ENCODE measurements at places on chromosomes 1 and 21.
A peak's percentile ranks its signal among the peaks of the same experiment; 100 is the strongest.

DNA sequence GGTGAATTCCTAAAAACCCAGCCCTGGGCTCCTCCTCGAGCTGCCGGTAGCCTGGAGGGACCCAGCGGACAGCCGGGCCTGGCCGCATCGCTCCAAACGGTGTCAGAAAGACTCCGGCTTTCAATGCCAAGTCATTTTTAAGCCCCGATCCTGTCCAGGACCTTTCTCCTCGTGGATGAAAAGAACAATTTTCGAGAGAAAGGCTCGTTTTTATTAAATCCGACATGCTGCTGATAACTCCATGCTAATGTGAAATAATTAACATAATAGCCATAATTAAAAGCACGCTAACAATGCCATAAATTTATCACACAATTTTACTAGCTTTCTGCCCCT lies 4.6 kb upstream of the FOXD3 start:
- DNase-seq, result no peak

- no peak for DNase-seq
Observed at GRCh38 chr1:188433425-188433824, 1604.7 kb downstream of the PLA2G4A start.

- no peak for DNase-seq
Observed at GRCh38 chr1:168227620-168228019, 1.8 kb downstream of the SFT2D2 start.

GRCh38 chr1:33716976-33717688 lies 146.7 kb upstream of the HMGB4 start:
- DNase-seq, result no peak

- no peak for DNase-seq
Observed at GRCh38 chr1:173161510-173162221, 45.5 kb downstream of the TNFSF4 start.

DNA sequence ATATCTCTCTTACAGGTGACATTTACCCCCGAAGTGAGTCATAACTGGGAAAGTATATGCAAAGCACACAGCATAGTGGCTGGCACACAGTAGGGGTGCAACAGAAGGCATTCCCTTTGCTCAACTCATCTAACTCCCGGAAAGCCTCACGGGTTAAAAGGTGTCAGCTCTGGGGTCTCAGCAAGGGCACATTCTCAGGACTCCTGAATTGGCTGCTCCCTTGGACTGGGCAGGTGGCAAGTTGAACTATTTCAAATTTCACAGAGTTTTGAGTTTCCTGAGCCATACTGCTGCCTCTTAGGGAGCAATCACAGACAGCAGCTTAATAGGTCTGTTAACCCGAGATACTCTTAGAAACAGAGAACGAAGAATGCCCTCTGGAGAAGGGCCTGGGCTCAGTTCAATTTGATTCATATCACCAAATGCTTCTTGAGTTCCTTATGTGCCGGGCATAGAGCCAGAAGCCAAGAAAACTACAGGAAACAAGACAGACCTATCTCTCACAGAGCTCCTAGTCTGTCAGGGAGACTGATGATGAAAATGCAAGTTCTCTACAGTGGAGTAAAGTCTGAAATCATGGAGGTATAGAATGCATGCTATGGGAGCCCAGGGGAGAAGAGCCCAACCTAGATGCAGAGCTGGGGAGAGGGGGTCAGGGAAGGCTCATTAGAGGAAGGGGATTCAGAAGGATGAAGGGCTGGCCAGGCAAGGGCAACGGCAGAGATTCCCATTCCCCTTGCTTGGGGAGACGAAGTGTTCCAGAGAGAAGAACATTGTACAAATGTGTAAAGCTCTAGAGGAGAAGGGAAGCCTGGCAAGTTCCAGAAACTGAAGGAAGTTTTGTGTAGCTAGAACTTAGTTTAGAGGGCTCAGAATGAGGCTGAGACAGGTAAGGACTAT lies 143.9 kb upstream of the HMGB4 start:
- no peak for DNase-seq

GRCh38 chr1:57447551-57447950 lies 23.7 kb upstream of the DAB1 start:
- DNase-seq, result no peak

DNA sequence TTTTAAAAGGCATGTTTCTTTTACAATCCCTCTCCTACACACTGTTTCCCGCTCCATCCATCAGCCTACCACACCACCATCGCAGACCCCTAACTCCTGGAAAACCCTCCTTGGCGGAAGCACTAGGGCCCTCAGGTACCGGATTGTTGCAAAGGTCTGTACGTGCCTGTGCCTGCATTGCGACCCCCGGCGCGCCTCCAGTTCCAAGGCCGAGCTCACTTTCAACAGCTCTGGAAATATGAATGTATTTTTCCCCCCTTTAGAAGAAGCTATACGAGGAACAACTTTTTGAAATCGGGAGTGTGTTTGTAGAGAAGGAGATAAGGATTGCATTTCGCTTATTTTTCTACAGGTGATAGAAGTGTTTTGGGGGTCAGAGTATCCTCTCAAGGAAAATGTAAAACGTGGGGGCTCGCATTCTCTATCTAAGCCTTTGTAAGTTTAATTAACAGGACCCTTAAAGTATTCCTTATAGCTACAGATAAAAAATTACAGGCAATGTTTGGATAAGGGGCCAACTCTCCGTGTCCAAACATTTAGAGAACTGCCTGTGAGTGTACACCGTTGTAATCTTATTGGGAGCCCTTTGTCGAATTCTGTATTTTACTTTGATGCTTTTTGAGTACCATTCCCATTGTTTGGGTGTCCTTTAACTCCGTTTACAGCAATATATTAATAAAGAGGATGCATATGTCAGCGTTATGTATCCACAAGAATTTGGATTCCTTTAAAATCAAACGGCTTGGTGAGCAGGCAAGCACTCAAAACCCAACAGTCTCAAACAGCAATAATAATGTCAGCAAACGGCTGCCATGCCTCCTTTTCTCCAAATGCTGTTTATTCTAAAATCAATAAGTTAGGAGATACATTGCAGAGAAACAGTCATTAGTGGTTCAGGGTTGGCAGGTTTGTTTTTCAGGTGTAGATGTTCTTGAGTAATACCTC lies 5.9 kb downstream of the PRRX1 start:
- DNase-seq, result no peak

DNA sequence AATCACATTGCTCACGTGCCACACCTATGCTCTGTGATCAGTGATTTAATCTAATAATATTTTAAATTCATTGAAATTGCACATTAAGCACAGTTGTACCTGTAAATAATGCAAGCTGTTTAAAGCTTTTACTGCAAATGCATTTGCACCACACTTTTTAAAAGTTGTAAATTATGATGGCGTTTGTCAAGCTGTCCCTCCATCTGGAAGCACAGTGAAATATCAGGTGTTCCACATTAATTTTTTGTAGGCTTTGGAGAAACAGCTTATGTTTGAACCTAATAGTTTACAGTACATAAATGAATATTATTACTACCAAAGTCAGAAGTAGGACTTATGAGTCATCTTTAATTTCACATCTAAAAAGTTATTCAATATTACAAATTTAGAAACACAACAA lies 3.0 kb upstream of the DPYD start:
- DNase-seq, result no peak

- DNase-seq, result no peak
Observed at GRCh38 chr1:115727706-115728249, 40.7 kb downstream of the CASQ2 start.

DNA sequence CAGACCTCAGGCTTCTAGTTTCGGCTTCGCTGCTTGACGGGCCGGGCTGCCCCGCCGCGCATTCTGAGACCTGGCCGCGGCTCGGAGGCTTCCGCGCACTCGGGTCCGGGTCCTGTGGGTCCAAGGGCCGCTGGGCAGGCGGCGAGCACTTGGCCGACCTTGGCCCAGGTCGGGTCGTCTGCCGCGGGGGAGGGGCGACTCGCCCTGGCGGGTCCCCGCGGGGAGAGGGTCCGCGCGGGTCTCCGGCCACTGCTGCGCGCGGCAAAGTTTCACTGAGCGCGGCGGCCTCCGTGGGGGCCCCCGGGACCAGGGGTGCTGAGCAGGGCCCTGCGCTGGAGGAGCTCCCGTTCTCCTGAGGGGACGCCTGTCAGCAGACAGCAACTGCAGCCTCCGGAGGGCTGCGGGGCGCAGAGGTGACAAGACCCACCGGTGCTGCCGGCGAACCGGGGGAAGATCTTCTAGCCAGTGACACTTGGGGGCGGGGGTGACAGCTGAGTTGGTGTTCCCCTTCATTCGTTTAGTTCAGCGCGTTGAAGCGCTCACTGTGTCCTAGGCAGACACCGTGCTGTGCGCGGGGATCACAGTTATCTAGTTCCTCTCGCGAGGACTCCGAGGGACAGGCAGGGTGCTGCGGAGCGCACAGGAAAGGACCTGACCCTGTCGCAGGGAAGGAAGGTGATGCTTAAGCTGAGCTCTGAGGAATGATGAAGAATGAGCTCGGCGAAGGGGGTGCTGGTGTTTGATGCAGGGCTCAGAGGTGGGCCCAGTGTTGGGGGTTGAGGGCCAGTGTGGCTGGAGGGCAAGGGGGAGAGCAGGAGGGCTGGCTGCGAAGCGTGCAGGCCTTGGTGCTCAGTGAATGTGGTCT lies 725 bp downstream of the MTFR1L start:
- DNase-seq, result peak; percentile 93

DNA sequence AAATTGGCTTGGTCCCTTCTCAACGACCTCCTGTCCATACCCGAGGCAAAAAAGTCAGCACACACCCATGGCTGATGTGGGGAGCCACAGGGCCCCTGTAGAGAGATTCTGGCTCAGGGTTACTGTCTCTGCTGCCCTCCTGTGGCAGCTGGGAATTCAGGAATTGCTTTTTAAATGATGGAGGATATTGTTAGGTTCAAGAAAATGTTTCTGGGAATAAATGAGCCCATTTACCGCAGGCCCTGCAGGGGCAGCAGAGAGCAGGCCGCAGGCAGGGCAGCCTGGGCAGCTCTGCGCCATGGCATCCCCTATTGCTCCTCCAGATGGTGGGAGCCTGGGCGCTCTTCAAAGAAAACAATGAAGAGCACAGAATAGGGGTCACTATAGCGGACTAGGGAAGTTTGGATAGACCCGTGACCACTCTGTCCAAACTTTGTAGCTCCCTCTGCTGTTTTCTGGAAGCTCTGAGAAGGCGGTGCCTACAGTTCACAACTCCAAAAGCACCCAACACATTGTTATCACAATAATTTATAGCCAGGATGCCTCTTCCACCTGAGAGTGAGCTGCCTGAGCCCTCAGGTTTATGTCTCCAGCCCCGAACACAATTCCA lies 201.1 kb downstream of the BACH1 start:
- DNase-seq, result no peak

DNA sequence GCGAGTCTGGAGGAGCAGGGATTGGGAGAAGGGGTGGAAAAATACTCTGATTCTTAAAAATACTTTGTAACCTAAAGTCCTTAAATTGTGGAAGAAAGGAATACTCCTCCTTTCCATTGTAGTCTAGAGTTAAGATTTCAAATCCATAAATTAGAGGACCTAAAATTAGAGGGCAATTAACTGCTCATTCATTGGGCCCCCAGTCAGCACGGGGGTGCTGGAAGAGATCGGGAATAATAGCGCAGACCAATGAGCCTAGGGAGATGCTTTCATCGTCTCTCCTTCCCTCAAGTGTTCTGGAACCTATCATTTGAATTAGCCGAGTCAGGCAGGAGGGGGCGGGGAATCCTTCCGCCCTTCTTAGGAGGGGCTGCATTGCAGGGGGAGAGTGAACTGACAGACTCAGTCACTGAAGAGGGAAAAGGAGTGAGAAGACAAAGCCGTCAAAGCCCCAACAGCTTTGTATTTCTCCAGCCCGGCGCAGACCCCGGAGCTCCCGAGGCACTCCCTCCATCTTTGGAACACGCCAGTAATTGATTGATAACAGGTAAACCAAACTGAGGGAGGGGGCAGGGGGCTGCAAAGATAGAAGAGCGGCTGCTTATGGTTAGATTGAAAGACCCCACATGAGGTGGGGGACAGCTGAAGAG lies at the start of gene MLLT11:
Gene MLLT11, plus strand, starts transcription at position 391 of the 650 bp plus-strand sequence. CDS start 6,828 bp downstream, outside the sequence.
- peak; percentile 79 for DNase-seq

DNA sequence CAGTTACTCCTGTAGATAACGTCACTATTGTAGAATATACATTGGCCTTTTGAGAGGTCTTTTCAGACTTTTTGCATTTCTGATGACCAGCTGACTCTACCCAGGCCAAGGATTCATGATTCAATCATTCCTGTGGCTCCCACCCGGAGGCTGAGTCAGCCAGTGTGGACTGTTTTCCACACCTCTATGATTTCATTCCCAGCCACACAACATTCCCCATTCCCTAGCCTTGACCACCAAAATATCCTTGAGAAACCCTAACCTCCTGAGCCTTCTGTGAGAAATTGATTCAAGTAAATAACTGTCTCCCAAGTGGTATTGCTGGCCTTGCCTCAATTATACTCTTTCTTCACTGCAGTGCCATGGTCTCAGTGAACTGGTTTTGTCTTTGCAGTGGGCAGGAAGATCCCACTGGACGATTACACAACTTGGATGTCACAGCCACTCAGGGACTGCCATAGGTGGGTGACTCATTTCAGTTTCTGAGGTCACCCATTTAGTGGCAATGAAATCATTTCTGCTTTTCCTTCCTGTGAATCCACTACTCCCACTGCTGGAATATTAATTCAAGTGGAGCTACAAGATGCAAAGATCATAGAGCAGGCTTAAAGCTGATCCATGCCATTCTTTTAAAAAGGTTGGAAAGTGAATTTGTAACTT lies 518.6 kb upstream of the ZP4 start:
- DNase-seq, result no peak

DNA sequence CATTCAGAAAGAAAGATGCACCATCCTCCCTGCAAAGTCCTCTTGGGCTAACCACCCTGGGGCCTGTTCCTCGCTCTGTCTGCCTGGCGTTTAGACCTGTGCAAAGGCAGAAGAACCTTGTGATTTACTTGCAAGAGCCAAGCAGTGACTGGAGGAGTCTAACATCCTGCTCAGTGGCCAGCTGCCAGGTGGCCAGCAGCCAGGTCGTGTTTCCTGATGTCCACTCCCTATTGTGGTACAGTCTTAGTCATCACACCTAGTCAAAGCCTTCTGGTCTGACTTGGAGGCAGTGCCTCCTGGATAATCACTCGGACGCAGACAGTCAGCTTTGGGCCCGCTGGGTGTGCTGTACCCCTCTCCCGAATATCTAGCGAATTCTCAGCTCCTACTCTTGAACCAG lies 118.1 kb downstream of the PGBD5 start:
- DNase-seq, result no peak

GRCh38 chr1:27543284-27543683 lies 53.3 kb upstream of the WASF2 start:
- no peak for DNase-seq

GRCh38 chr21:36330904-36331303 lies 10.9 kb downstream of the MORC3 start:
- peak; percentile 83 for DNase-seq

- DNase-seq, result no peak
Observed at GRCh38 chr1:173393659-173394000, 83.5 kb upstream of the PRDX6 start.

- peak; percentile 33 for DNase-seq
Observed at GRCh38 chr1:223815865-223816264, 29.9 kb downstream of the TP53BP2 start.

- no peak for DNase-seq
Observed at GRCh38 chr1:234240680-234241079, 132.6 kb upstream of the COA6 start.
